ENCODE measurements at places on chromosomes 5 and 9. TPM values are rescaled to one million over a fixed set of nuclear protein-coding genes. Genes with fewer than 3 reads are reported as not detected.

Gene PCDHB11
- total RNA-seq = 0.44 TPM

Gene C9orf153
- 0.12 TPM for total RNA-seq

Gene ENTPD2
- 2.9 TPM for total RNA-seq

Gene PDE6A
- 0.48 TPM for total RNA-seq

Gene CATSPER3
- total RNA-seq = 0.40 TPM

Gene HTR4
- 0.08 TPM for total RNA-seq

Gene COL23A1
- 0.32 TPM for total RNA-seq

Gene PPWD1
- total RNA-seq = 16.6 TPM

Gene UNC13B
- total RNA-seq = 31.0 TPM

Gene NOL8
- 20.8 TPM for total RNA-seq

Gene ECSCR
- 5.0 TPM for total RNA-seq

Gene SPATA31C1
- total RNA-seq = not detected

Gene ZNF658
- total RNA-seq = 4.7 TPM

Gene PHF24
- 0.48 TPM for total RNA-seq

Gene EDIL3
- total RNA-seq = 4.9 TPM

Gene ARHGEF28
- total RNA-seq = 7.8 TPM

Gene PCDHGB4
- 2.8 TPM for total RNA-seq

Gene LCN12
- total RNA-seq = 0.80 TPM

Gene CTNNAL1
- total RNA-seq = 8.8 TPM

Gene LEAP2
- total RNA-seq = 0.68 TPM

Gene C9
- total RNA-seq = not detected

Gene GKAP1
- total RNA-seq = 1.6 TPM

Gene NKD2
- total RNA-seq = 1.1 TPM

Gene ADAMTS13
- 0.92 TPM for total RNA-seq

Gene SPATA31A3
- total RNA-seq = not detected

Gene GTF3C4
- 12.8 TPM for total RNA-seq

Gene SPATA31A5
- total RNA-seq = not detected

Gene SLC6A3
- total RNA-seq = 0.16 TPM

Gene SEMA4D
- total RNA-seq = 30.4 TPM

Gene C5orf52
- total RNA-seq = not detected

Gene PCDHGA11
- 1.9 TPM for total RNA-seq

Gene OR13F1
- total RNA-seq = not detected

Gene LTC4S
- 5.1 TPM for total RNA-seq

Gene CCDC180
- total RNA-seq = 0.72 TPM

Gene FREM1
- total RNA-seq = 0.20 TPM

Gene TAF11L11
- total RNA-seq = not detected

Gene NOXA1
- total RNA-seq = 5.5 TPM

Gene TUSC1
- 7.9 TPM for total RNA-seq

Gene ERBIN
- 41.6 TPM for total RNA-seq

Gene IL33
- total RNA-seq = 30.9 TPM

Gene CTNND2
- not detected for total RNA-seq

Gene NR5A1
- total RNA-seq = not detected

Gene HAVCR1
- not detected for total RNA-seq

Gene CBY3
- total RNA-seq = not detected

Gene SPATA24
- total RNA-seq = 3.7 TPM

Gene ACTBL2
- not detected for total RNA-seq

Gene TRUB2
- total RNA-seq = 40.3 TPM

Gene CSF2
- total RNA-seq = not detected

Gene AQP3
- total RNA-seq = 1,467 TPM

Gene SLC44A1
- total RNA-seq = 49.5 TPM

Gene TICAM2
- total RNA-seq = 1.2 TPM

Gene IL13
- total RNA-seq = not detected

Data from esophagus mucosa (tissue), 1 donor.